ENCODE measurements at places on chromosomes 2 and 18.

DNA sequence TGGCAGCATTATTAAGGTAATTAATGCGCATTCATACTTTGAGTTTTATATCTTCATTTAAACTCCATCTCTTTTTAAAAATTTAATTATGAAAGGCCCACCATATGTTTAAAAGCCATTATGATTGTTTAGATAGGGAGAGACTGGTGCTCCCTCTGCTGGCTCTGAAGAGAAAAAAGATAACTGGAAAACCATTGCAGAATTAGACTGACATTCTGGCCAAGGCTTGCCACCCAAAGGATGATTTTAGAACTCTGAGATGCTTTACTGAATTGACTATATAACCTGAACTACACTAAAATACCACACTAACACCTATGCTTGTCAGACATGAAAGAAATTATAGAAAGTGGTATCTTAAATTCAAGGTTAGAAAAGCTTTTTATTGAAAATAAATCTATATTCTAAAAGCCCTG is 127.6 kb upstream of the SPOPL start:
- DNase-seq, result peak; percentile 60

- no peak for DNase-seq
Observed at GRCh38 chr2:241818943-241819270, 9.9 kb downstream of the NEU4 start.

DNA sequence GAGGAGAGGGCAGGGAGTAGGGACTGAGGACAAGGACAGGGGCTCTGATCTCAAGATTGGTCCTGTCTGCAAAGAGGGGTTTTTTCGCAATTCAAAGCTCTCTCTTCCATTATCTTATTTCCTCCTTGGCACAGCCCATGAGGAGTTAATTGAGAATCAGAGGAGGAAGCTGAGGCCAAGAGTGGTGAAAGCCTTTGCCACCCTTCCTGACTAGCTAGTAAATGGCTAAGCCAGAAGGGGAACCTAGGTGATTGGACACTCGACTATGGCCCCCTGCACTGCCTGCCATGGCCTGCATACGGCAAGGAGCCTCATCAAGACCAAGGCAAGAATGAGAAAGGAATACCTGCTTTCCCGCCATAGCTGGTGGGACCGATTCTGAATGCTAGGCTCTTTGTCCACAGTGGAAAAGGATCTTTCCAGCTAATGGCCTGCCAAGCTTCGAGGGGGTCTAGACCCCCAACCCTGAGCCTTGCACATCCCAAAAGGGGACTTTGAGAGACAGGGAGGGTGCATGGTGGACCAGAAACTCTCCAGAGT is 237.9 kb downstream of the HAUS1 start:
- DNase-seq, result no peak

DNA sequence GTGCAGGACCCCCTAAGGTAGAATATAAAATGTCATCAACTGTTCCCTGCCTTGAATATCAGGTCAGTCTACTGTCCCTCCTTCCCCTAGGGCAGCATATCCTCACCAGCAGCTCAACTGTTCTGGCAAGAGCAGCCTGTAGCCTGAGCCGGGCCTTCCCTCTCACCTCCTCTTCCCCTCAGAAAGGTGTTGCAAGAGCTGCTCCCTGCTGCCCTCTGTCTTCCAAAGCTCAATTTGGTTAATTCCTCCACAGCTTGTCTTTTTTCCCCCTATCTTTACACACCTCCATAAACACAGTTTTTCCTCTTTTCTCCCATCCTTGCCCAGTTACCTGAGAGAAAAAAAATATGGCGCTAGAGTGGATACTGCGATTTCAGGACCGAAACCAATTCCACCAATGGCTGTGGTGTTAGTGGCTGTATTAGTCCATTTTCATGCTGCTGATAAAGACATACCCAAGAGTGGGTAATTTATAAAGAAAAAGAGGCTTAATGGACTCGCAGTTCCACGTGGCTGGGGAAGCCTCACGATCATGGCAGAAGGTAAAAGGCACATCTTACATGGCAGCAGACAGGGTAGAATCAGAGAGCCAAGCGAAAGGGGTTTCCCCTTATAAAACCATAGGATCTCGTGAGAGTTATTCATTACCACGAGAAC is 184.7 kb downstream of the MREG start:
- peak; percentile 75 for DNase-seq

DNA sequence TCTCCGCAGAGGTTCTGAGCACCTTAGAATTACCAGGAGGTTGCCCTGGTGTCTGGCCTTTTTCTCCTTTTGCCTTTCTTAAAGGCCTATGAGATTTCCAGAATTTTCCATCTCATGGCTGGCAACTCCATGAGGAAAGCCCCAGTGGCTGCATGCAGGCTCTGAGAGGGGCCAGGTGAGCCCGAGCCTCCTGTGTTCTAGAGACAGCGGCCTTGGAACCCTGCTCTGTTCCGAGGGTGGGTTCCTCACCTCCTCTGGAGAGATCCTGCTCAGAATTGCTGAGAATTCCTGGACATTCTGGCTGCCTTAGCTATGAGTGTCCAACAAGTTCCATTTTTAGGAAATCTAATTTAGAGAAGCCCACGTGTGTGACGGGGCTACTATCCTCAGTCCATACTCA is 35.7 kb upstream of the HPCAL1 start:
- no peak for DNase-seq

- DNase-seq, result no peak
Observed at GRCh38 chr2:109238580-109238979, 109.6 kb downstream of the SH3RF3 start.

DNA sequence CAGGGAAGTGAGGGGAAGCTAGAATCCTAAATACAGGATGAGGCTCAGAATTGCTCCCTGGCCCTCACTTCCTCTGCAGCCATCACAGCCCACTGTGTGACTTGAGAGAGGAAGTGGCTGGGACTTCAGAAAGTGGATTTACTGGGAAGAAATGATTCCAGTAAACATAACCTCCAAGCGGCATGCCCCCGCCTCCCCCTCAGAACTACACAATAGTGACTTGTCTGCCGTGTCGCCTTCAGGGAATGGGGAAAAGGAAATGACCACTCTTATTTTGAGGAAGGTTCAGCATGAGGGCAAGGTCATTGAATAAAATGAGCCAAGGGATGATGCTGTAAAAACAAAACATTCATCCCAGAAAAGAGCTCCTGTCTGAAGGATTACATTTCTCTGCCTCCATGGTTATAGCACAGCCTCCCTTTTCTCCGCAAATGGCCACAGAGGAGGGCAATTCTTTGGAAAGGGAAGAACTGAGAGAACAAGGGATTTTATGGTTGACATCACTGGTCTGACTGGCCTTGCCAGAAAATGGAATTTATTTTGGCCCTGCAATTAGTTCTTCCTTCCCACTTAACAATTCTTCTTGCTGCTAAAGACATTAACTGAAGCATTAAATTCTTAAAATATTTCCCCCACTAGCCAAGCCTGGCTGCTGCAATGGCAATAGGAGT is 78.9 kb upstream of the DAPL1 start:
- no peak for DNase-seq

DNA sequence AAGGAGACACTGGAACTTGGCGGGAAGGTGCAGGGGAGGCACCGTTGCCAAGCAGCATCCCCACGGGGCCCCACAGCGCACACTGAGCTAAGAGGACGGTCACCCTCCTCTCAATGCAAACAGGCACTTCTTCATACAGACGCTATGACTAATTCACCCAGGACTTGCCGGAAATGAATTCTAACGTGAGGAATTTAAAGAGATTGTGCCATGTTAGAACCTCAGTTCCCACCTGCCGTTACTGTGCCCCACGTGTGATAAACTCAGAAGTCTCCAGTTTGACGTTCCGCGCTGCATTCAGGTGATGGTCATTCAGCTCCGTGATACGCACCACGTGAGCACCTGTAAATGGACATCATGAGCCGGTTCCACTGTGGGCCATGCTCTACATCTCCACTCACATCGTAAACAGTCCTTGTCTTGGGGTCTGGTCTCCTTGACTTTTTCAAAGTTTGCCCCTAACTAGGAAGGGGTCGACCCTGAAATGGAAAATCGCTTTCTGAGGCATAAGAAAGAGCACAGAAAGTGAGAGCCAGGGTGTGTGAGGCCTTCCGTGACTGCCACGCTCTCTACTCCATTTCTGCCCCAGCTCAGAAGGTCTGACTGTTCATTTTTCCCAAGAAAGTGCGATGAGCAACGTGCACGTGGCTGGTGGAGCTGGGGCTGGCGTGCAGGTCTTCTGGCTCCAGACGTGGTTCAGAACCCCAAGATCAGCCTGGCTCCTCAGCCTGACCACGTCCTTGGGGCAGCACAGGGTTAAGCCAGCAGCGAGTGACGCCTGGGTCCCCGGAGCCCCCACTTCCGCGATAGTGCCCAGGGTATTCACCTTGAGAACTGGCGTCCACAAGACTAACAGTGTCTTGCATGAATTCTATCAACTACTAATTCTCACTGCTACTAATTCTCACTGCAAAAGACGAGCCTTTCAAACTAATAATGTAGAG is 35.1 kb downstream of the TMEM18 start:
- peak; percentile 3 for DNase-seq

GRCh38 chr2:180169474-180169873 is 162.4 kb upstream of the CWC22 start:
- no peak for DNase-seq

- no peak for DNase-seq
Observed at GRCh38 chr2:160721089-160722040, 227.8 kb upstream of the RBMS1 start.

DNA sequence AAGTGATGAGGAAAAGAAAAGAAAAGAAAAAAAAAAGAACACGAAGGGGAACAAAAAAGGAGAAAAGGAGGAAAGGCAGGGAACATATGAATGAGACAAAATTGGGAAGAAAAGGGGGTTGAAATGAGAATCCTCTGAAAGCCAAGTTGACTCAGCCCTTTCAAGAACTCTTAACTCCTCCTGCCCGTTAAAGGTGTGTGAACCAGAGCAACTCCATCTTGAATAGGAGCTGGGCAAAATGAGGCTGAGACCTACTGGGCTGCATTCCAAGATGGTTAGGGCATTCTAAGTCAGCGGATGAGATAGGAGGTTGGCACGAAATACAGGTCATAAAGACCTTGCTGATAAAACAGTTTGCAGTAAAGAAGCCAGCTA is 4.0 kb upstream of the POLE4 start:
- DNase-seq, result no peak

- no peak for DNase-seq
Observed at GRCh38 chr2:186431306-186431705, 54.8 kb upstream of the ZC3H15 start.

GRCh38 chr2:216308576-216308975 is 63.7 kb downstream of the MARCHF4 start:
- DNase-seq, result no peak

- no peak for DNase-seq
Observed at GRCh38 chr18:13572721-13573120, 153.6 kb downstream of the FAM210A start.

GRCh38 chr2:187177253-187177652 is 270.8 kb downstream of the CALCRL start:
- no peak for DNase-seq

DNA sequence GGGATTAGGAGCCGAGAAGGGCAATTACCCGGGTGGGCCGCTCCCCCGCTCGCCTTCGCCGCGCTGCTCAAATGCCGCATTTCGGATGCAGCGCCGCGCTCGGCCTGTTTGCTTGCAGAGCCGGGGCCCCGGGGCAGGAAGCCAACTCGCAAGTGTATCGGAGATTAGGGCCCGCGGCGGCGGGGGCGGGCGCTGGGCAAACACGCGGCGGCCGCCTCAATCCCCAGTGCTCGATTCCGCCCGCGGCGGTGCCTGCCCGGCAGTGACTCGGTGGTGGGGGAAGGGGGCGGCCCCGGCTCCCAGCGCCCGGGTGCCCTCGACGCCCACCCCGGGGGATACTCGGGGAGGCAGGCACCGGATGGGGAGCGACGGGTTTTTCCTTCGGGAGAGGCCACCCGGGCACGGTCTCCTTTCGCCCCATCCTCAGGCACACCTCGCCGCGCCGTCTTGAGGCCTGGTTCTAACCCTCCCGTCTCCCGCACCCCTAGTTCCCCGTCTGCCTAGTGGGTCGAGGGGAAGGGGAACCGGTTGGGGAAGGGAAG is 26.6 kb upstream of the NOTO start:
- DNase-seq, result peak; percentile 11

- DNase-seq, result no peak
Observed at GRCh38 chr2:136305517-136306192, 187.7 kb upstream of the CXCR4 start.

GRCh38 chr2:168583710-168584521 is 127.8 kb downstream of the CERS6 start:
- DNase-seq, result peak; percentile 19

GRCh38 chr18:61322265-61322873 is 10.9 kb upstream of the CDH20 start:
- peak; percentile 74 for DNase-seq

DNA sequence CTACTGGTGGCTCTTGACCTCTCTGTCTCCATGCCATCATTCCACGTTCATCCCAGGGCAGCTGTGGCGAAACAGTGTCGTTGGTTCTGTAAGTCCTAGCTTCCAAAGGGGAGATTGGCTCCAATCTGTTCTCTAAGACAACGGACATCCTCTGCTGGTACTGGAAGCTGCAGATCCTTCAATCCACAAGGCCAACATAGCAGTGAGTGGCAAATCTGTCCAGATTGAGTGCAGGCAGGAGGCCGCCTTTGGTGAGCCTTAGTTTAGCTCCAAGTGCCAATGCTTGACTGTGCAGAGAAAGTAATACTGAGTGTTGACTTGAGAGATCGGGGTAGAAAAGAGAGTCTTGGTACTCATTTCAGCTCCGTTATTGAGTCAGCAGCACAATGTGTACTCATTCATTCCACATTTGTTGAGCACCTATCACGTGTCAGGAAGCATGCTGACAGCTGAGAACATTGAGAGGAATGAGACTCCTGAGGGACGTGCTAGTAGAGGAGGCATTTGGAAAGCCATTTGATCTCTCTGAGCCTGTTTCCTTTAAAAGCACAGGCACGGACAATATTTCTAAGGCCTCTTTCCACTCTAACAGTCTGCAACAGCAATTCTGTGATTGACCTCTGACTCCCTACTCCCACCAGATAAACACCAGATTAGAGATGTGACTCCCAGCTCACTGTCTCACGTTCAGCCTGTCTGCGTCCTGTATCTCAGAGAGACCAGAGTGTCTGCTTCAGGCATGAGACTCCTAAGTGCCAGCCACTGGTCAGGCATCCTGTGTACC is 306.0 kb downstream of the CLIP4 start:
- no peak for DNase-seq

- no peak for DNase-seq
Observed at GRCh38 chr2:30588994-30589393, 141.9 kb downstream of the LCLAT1 start.

Measured in HT-29 (cell line).